GM06990 (cell line): ENCODE measurements at places on chromosomes 11 and 22.

GRCh38 chr11:131190446-131190845 is 180.0 kb upstream of the NTM start:
- DNase-seq, result no peak

DNA sequence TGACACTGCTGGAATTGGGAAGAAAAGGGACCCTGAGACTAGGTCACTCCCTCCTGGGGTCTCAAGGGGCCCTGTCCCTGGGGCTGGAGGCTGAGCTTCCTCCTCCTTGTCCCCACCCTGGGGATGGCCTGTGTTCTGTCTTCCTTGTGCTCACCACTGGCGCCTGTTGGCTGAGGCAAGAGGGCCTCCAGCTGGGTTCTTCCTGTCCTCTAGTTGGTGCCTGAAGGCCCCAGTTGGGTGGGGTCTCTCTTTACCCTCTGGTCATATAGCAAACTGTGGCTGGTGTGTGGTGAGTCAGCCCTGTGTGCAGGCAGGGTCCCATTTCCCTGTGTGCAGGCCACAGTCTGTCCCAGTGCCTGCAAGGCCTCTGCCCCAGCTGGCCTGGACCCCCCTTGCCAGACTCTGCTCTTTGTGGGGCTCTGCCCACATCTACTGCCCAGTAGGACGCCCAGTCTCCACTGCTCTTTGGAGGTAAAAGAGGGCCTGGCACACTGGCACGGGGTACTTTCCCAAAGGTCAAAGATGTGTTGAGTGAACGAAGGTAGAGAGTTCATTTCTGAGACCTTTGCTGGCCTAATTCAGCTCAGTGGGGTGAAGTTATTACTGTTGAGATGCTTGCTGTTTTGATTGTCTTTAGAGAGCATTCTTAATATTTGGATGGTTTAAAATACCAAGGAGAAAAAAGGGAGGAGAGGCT is 55.1 kb upstream of the CLDN5 start:
- no peak for DNase-seq

DNA sequence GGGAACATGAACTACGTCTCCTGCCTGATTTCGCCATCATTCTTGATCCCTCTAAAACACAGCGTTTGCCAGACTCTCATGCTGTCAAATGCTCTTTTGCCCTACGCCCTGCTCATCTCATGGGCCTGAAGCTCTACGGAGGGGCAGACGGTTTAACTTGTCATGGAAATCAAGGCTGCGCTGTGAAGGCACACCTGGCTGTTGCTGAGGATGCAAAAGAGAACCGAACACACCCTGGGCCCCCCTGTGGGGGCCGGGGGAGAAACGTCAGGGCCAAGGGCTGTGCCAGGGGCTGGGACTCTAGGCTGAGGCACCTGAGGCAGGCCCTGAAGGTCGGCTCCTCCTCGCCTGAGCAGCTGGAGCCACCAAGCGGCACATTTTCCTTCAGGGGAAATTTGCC is 957.2 kb downstream of the BRD1 start:
- no peak for DNase-seq

GRCh38 chr11:12867531-12867930 is 141.6 kb upstream of the RASSF10 start:
- no peak for DNase-seq

- no peak for DNase-seq
These were observed 61.8 kb upstream of the ADA2 start for GRCh38 chr22:17281026-17281425.

GRCh38 chr11:11788063-11788710 is 53.6 kb upstream of the USP47 start:
- DNase-seq, result no peak

- DNase-seq, result no peak
These were observed 31.3 kb downstream of the ATP6V1E1 start for GRCh38 chr22:17597217-17597616.

- peak; percentile 41 for DNase-seq
These were observed 1.5 kb downstream of the ZNF143 start for GRCh38 chr11:9462172-9462799.

DNA sequence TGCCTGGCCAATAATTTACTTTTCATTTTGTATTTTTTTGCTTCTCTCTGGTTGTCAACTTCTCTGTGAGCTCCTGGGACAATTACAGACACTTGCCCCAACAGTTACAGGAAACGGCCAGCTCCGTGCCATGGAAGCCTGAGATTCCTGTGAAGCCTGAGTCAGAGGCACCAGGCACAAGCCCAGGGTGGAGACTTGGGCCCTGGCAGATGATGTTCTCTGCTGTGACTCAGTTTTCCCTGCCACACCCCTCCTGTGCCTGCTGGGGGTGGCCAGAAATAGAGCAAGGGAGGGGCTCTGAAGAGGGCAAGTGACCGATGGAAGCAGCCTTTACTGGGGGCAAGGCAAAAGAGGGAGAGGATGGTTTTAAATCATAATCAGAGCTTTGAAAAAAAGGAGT is 4.9 kb downstream of the ATP5MGL start:
- no peak for DNase-seq

- no peak for DNase-seq
These were observed 4.3 kb downstream of the C1QTNF6 start for GRCh38 chr22:37183432-37184379.

- DNase-seq, result no peak
These were observed 88.3 kb downstream of the AMOTL1 start for GRCh38 chr11:94856443-94856842.

GRCh38 chr22:24875862-24876506 is 70.0 kb downstream of the SGSM1 start:
- DNase-seq, result no peak

- DNase-seq, result no peak
These were observed 30.7 kb upstream of the RASD2 start for GRCh38 chr22:35509960-35510359.

- DNase-seq, result no peak
These were observed 58.2 kb upstream of the RRAS2 start for GRCh38 chr11:14417186-14417585.

- DNase-seq, result no peak
These were observed 44.5 kb downstream of the MED15 start for GRCh38 chr22:20551805-20552442.

DNA sequence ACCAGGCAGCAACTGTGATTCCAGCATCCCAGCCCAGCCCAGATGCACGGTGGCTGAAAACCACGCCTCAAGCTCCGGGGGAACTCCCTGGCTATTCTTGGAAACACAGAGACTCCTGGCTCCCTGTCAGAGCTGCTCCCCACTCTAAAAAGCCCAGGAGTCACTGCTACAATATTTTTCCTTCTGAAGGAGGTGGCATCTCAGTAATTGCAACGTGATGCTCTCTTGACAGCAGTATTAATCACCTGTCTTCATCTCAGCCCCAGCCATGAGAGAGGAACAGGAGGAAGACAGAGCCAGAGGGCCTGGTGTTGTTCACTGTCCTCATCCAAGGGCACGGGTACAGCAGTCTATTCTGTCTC is 26.9 kb downstream of the DRD2 start:
- no peak for DNase-seq

- no peak for DNase-seq
These were observed 934 bp upstream of the TMEM132A start for GRCh38 chr11:60923326-60923725.

DNA sequence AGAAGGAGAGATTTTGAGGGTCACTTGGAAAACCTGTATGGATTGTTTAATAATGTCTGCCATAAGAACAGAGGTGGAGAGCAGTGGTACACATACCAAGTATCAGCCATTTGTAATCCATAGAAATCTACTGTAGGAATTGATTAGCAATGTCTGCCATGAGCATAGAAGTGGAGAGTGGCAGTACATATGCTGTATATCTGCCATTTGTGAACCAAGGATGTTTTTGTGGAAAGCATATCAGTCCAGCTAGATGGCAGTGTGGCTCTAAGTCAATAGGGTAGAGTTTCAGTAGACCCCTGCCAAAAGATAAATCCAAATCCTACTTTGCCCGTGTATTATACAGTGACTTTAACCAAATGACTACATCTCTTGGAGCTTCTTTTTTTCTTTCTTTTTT is 82.9 kb upstream of the SEZ6L start:
- no peak for DNase-seq

DNA sequence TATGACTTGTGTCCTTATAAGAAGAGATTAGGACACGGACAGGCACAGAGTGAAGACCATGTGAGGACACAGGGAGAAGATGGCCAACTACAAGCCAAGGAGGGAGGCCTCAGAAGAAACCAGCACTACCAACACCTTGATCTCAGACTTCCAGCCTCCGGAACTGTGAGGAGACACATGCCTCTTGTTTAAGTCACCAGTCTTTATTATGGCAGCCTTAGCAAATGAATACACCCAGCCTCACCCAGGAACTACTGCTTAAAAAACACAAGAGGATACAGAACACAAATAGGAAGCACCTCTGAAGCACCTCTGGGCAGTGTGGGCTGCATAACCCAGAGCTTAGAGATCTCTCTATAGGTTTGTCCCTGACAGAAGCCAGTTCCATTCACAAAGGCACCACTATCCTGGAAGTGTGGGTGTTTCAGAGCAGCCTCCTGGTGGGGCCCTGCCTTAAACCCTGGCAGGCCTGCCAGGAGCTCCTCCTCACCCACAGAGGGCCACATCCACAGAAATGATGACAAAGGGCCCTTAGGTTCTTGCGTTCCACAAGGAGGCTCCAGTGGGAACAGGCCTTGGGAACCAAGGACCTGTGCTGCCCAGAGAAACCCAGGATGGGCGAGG is 58.8 kb downstream of the CHRDL2 start:
- no peak for DNase-seq

DNA sequence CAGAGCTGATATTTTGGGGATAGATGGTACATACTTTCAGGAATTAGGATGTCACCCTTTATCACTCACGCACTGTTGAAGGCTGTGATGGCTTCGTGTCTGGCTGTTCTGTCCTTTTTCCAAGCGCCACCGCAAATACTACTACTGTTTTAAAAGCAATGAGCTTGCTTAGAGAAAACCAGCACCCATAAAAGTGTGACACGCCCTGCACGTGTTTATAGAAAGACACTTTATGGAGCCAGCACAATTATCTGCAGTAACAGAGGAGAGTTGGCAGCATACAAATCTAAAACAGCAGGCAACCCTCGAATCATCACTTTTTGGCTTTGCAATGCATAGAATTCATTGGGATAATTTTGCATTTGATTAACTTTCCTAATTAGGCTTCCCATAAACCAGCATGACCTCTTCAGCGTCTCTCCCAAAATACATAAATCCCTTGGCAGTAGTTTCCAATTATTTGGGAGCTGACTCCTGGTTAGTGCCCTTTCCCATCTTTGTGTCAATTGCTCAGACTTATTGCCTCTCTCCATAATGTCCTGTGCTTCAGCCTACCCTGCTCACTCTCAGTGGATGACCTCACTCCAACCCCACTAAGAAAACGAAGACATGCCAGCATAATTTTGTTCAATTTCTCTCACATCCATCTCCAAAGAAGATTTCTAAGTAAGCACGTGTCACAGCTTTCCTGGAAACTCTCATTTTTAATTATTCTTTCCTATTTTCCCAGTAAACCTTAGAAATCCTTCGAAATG is 118.7 kb upstream of the LARGE1 start:
- no peak for DNase-seq
